Placental epithelial cell (primary cell): ENCODE measurements at places on chromosomes 2 and 18. TPM values are rescaled to one million over a fixed set of nuclear protein-coding genes. Genes with fewer than 3 reads are reported as not detected.

The HADHA gene
- 90.3 and 112 TPM in 2 replicates for total RNA-seq

The DSG1 gene
- 1.2 and 2.9 TPM in 2 replicates for total RNA-seq

The SERPINB11 gene
- total RNA-seq: not detected in 2 replicates

The EPB41L5 gene
- total RNA-seq: 7.7 and 13.7 TPM in 2 replicates

The NGEF gene
- 0.79 and 2.8 TPM in 2 replicates for total RNA-seq

The EGR4 gene
- not detected in 2 replicates for total RNA-seq

The KLHL14 gene
- not detected in 2 replicates for total RNA-seq

The CABYR gene
- 3.5 and 7.4 TPM in 2 replicates for total RNA-seq

The TMEM247 gene
- total RNA-seq: not detected in 2 replicates

The DLX1 gene
- total RNA-seq: not detected in 2 replicates

The METAP1D gene
- total RNA-seq: 0.79 and 2.1 TPM in 2 replicates

The MEIS1 gene
- 22.9 and 47.9 TPM in 2 replicates for total RNA-seq

The DES gene
- under 0.01 TPM in 1 of 2 replicates, not detected in the other for total RNA-seq

The CTLA4 gene
- not detected in 2 replicates for total RNA-seq

The TUBA3E gene
- 0.22 and 0.39 TPM in 2 replicates for total RNA-seq

The PLEK gene
- total RNA-seq: not detected in 2 replicates

The TNFAIP6 gene
- total RNA-seq: not detected in 2 replicates

The DCDC2C gene
- total RNA-seq: not detected in 2 replicates

The PIEZO2 gene
- total RNA-seq: under 0.01 and 0.22 TPM in 2 replicates

The CYP27C1 gene
- total RNA-seq: 3.1 TPM in 2 replicates

The ATOH8 gene
- 0.39 TPM in 1 of 2 replicates, not detected in the other for total RNA-seq

The POMC gene
- 1.2 and 4.2 TPM in 2 replicates for total RNA-seq

The SERPINB3 gene
- not detected in 2 replicates for total RNA-seq

The ANKRD30B gene
- under 0.01 and 0.11 TPM in 2 replicates for total RNA-seq

The MTX2 gene
- 13.0 and 17.4 TPM in 2 replicates for total RNA-seq

The FEV gene
- not detected in 2 replicates for total RNA-seq
